Upper lobe of right lung (tissue), 1 donor: ENCODE measurements at places on chromosomes 11 and 22. TPM values are rescaled to one million over a fixed set of nuclear protein-coding genes. Genes with fewer than 3 reads are reported as not detected.

NRIP3 gene
- total RNA-seq: 1.3 TPM

TOB2 gene
- 47.7 TPM for total RNA-seq

RGL4 gene
- total RNA-seq: 1.2 TPM

NUP160 gene
- 40.4 TPM for total RNA-seq

ZNF280A gene
- total RNA-seq: not detected

GGT1 gene
- 131 TPM for total RNA-seq

GTSE1 gene
- 0.43 TPM for total RNA-seq

PGA5 gene
- total RNA-seq: not detected

TNNI2 gene
- 6.9 TPM for total RNA-seq

TCN1 gene
- not detected for total RNA-seq

TREH gene
- 0.46 TPM for total RNA-seq

SBF1 gene
- total RNA-seq: 69.4 TPM

FAM180B gene
- total RNA-seq: not detected

TRIM51 gene
- total RNA-seq: not detected

DDIAS gene
- 3.8 TPM for total RNA-seq

C22orf31 gene
- total RNA-seq: not detected

MMP8 gene
- not detected for total RNA-seq

KREMEN1 gene
- total RNA-seq: 23.3 TPM

ANGPTL5 gene
- total RNA-seq: 0.23 TPM

INPP5J gene
- total RNA-seq: 4.5 TPM

RAB6A gene
- 137 TPM for total RNA-seq
